Thyroid gland (tissue), 4 donors: ENCODE measurements at places on chromosomes 5 and 9. TPM values are rescaled to one million over a fixed set of nuclear protein-coding genes. Genes with fewer than 3 reads are reported as not detected.

Gene KIAA1958
- 10.6 TPM for total RNA-seq

- peaks cover 6% of the 10 kb centered on the region for H3K4me1 ChIP-seq
- H3K36me3 ChIP-seq: no peaks in the 10 kb centered on the region
- no peak for DNase-seq
- no peaks in the 10 kb centered on the region for H3K27me3 ChIP-seq
Observed at GRCh38 chr9:133830310-133830709, 92.2 kb upstream of the SARDH start.

DNA sequence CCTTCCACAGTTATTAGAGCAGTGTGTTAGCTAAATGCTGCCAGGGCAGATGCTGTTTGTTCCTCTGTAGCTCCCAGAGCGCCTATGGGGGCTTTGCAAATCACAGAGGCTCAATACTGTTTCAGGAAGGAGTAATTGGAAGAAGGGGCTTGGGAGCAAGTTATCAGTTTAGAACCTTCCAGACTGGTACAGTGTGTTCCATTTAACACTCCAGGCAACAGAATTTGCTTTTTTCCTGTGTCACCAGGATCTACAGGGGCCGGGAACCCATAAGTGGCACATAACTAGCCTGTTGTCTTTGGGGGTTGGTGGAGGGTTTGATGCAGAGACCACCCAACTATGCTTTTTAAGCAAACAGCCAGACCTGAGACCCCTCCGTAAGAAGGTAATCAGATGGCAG is 307.3 kb upstream of the KCNN2 start:
- no peak overlapping the region for H3K4me3 ChIP-seq
- no peaks in the 10 kb centered on the region for H3K4me1 ChIP-seq
- H3K27me3 ChIP-seq: no peaks in the 10 kb centered on the region
- no peak overlapping the region for H3K27ac ChIP-seq
- no peak for DNase-seq

- H3K27me3 ChIP-seq: no peaks in the 10 kb centered on the region
- H3K4me3 ChIP-seq: no peak overlapping the region
- H3K4me1 ChIP-seq: peaks cover 13% of the 10 kb centered on the region
- no peak for DNase-seq
- H3K36me3 ChIP-seq: no peaks in the 10 kb centered on the region
Observed at GRCh38 chr5:127406326-127407121, 110.9 kb upstream of the PRRC1 start.

- no peak overlapping the region for H3K27ac ChIP-seq
- H3K4me3 ChIP-seq: no peak overlapping the region
- no peaks in the 10 kb centered on the region for H3K36me3 ChIP-seq
- H3K4me1 ChIP-seq: peaks cover 13% of the 10 kb centered on the region
Observed at GRCh38 chr5:32193591-32193990, 19.5 kb upstream of the GOLPH3 start.

DNA sequence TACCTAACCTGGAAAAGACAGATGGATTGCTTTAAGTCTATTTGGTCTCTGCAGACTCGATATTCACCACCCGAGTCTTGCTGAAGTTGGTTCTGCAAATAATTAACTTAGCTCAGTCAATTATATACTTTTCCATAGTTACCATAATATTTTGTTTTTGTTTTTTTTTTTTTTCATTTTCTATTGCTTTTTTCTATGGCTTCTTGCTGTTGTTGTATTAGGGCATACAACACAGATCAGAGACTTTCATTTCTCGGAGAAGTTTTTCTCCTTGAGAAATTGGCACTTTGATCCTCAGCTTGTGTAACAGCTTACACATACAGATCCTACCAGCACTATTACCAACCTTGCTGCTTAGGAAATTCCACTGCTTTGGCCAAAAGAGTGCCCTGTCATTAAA is 88.0 kb downstream of the GPR21 start:
- peaks cover 3% of the 10 kb centered on the region for H3K4me1 ChIP-seq
- no peaks in the 10 kb centered on the region for H3K27me3 ChIP-seq
- H3K36me3 ChIP-seq: no peaks in the 10 kb centered on the region
- H3K27ac ChIP-seq: no peak overlapping the region
- no peak overlapping the region for H3K4me3 ChIP-seq

DNA sequence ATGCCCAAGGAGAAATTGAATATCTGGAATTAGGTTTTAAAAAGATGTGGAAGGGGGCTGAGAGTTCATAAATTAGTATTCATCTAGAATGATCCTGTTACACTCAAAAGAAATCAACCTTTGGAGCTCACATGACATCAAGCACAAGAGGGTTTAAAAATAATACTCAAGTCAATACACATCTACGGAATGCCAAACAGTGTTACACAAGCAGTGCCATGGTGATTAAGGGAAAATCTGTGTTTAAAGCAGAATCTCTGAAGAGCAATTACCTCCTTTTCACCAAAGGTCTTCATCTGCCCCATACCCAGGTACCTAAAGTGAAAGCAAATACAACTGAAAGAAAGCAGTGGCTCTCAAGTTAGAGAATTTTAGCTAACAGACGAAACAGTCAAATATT is 261.6 kb downstream of the NFIB start:
- DNase-seq: no peak
- H3K27ac ChIP-seq: no peak overlapping the region
- no peaks in the 10 kb centered on the region for H3K4me1 ChIP-seq
- H3K27me3 ChIP-seq: no peaks in the 10 kb centered on the region

Gene CA9
- not detected for total RNA-seq

DNA sequence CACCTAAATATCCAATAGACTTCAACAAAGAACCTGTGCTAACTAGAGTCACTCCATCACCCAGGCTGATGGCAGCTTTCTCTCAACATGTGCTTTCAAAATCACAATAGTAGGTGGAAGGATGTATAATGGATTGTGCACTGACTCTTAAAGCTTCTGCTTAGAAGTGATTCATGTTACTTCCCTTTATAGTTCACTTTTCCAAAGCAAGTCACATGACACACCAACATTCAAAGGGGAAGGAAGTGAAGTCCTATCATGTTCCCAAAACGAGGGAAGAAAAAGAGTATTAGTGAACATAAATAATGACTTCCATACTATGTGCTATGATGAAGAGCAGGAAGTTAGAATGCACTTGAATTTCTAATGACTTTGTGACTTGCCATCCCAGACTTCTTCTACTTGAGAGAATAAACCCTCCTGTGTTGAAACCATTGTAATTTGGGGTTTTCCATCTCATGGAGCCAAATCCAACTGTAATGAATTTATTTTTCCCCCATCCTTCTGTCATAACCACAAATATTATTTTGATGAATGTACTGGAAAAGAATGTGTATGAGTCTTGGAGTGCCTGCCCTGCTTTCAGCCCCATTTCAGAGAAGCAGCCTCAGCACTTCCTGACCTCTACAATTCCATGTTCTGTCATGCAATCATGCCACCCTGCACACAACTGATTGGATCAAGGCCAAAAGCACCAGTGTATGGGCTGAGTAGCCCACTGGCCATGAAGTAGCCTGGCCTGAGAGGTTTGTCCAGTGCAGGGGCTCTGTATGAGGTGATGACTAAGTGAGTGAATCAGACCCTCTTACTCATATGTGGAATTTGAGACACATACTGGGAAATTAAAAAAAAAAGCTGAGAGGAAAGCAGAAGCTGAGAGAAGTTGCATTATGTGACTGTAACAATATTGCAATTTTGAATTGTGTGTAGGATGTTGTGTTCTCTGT is 525.9 kb upstream of the CLINT1 start:
- H3K27me3 ChIP-seq: no peaks in the 10 kb centered on the region
- no peak for DNase-seq
- no peak overlapping the region for H3K4me3 ChIP-seq
- no peaks in the 10 kb centered on the region for H3K36me3 ChIP-seq
- no peak overlapping the region for H3K27ac ChIP-seq
- H3K4me1 ChIP-seq: peaks cover 4% of the 10 kb centered on the region

Gene BARX1
- 2.1 TPM for total RNA-seq

Gene PCDHGC3
- 31.5 TPM for total RNA-seq

Gene ACER2
- 4.4 TPM for total RNA-seq

GRCh38 chr5:173767574-173768266 is 120.4 kb upstream of the CPEB4 start:
- H3K36me3 ChIP-seq: no peaks in the 10 kb centered on the region
- peaks cover 34% of the 10 kb centered on the region for H3K4me1 ChIP-seq
- no peak overlapping the region for H3K4me3 ChIP-seq
- no peaks in the 10 kb centered on the region for H3K27me3 ChIP-seq
- H3K27ac ChIP-seq: no peak overlapping the region

DNA sequence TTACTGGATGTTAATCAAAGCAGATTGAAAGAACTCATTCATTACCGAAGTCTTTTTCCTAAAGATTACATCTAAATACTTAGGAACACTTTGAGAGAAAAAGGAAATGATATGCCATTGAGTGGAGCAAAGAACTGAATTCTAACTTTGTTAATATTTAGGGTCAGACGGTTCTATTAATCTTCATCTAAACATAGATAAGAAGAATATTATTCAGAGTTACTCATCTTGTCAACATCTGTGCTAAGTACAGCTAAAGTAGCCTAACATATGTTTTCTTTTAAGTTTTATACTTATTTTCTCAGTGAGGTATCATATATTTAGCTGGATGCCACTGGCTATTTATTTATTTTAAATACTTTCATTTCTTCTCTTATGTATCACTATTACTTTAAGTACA is 1763.7 kb downstream of the EFNA5 start:
- H3K27ac ChIP-seq: no peak overlapping the region
- H3K27me3 ChIP-seq: no peaks in the 10 kb centered on the region
- no peaks in the 10 kb centered on the region for H3K36me3 ChIP-seq
- no peaks in the 10 kb centered on the region for H3K4me1 ChIP-seq
- DNase-seq: no peak

DNA sequence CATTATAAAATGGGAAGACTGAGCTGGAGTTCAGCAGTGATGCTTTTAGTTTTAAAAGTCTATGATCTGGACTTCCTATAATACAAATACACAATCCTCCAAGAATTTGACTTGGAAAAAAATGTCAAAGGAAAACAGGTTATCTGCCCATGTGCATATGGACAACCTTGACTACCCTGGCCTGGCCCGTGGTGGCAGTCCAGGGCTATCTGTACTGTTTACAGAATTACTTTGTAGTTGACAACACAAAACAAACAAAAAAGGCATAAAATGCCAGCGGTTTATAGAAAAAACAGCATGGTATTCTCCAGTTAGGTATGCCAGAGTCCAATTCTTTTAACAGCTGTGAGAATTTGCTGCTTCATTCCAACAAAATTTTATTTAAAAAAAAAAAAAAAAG is 17.3 kb downstream of the MOCS2 start:
- no peak overlapping the region for H3K27ac ChIP-seq
- no peaks in the 10 kb centered on the region for H3K4me1 ChIP-seq

- no peak overlapping the region for H3K4me3 ChIP-seq
- no peaks in the 10 kb centered on the region for H3K36me3 ChIP-seq
- no peaks in the 10 kb centered on the region for H3K4me1 ChIP-seq
- no peak overlapping the region for H3K27ac ChIP-seq
- no peaks in the 10 kb centered on the region for H3K27me3 ChIP-seq
- DNase-seq: no peak
Observed at GRCh38 chr9:84978661-84979060, 309.1 kb downstream of the NTRK2 start.

Gene IDNK
- 10.6 TPM for total RNA-seq

Gene DRD1
- total RNA-seq: not detected

GRCh38 chr9:98861781-98862504 is 54.5 kb downstream of the GALNT12 start:
- H3K4me1 ChIP-seq: no peaks in the 10 kb centered on the region
- H3K4me3 ChIP-seq: no peak overlapping the region
- no peak for DNase-seq
- H3K36me3 ChIP-seq: no peaks in the 10 kb centered on the region
- no peaks in the 10 kb centered on the region for H3K27me3 ChIP-seq

DNA sequence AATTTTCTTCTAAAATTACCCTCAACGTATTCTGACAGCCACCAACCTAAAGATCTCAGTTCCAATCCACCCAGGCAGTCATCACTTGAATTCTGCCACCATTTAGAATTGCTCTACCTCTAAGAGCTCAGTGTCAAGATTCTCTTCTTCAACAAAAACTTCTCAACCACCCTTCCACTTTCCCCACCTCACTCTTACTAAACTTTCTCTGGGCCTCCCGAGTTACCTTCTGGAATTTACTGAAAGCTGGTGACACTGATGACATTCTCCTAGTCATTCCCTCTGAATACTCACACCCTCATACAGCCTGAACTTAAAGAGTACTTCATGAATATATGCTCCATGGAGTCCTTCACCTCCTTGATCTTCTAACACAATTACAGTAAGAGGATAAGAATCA is 209.5 kb downstream of the TSSK1B start:
- H3K4me1 ChIP-seq: no peaks in the 10 kb centered on the region
- no peak overlapping the region for H3K27ac ChIP-seq
- no peaks in the 10 kb centered on the region for H3K27me3 ChIP-seq
- H3K4me3 ChIP-seq: no peak overlapping the region

DNA sequence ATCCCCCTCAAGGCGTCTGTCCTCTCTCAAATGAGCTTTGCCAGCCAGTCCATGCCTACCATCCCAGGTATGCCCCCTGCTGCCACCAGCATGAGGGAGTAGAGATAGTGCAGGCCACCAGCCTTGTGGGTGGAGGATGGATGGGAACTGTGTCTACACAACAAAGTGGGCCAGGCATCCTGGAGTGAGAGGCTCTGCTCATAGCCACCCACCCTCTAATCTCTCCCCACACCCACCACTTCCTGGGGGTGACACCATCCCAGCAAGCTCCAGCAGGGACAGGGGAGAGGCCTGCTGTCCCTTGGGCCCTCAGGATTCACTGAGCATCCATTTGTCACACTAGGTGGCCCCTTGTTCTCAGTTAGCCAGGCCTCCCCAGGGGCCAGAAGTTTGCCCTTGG is 25.5 kb upstream of the FOXI1 start:
- H3K36me3 ChIP-seq: no peaks in the 10 kb centered on the region
- no peaks in the 10 kb centered on the region for H3K27me3 ChIP-seq
- no peak for DNase-seq
- H3K4me1 ChIP-seq: no peaks in the 10 kb centered on the region
- H3K27ac ChIP-seq: no peak overlapping the region
- no peak overlapping the region for H3K4me3 ChIP-seq
